Stimulated activated CD8-positive, alpha-beta memory T cell treated with anti-CD3 and anti-CD28 coated beads, Interleukin-12 subunit alpha, Interleukin-12 subunit beta, amount 100 ng/mL, for 1 hour (primary cell): ENCODE measurements at places on chromosomes 16 and 17.
A peak's percentile ranks its signal among the peaks of the same experiment; 100 is the strongest.

DNA sequence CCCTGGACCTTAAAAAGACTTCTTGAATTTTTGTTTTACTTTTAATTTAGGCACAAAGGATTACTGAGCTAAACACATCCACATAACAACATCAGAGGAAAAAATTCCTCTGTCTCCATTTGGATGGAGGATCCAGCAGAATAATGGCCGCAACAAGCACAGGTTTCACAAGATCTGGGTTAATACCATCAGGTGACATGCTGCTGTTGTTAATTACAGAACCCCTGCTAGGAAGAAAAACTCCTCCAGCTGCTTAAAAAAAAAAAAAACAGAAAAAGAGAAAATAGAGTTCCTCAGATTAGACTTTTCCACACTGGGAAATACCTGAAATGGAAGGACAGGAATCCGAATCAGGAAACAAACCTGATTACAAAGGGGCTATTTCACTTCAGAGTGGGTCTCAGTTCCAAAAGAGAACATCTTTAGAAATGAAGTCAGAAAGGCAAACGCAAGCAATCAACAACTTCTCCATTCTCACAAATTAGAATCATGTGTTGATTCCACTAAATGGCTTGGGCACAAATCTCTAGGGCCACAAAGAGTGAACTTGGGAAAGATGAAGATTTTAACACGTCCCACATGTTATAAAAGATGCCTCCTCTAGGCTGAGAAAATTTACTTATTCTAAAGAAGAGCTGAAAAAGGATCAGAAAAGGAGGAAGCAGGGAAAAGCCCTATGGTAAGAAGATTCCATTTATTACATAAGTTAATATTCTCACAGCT lies 44.0 kb downstream of the SPOP start:
- no peak for DNase-seq

GRCh38 chr16:19415461-19415860 lies 2.2 kb upstream of the TMC5 start:
- DNase-seq: no peak

GRCh38 chr17:33870936-33871335 lies 384.1 kb upstream of the CCL2 start:
- no peak for DNase-seq

GRCh38 chr16:47970291-47970931 lies 185.4 kb downstream of the ABCC12 start:
- no peak for DNase-seq

- no peak for DNase-seq
Measured at GRCh38 chr16:85449191-85449884, 163.8 kb upstream of the GSE1 start.

GRCh38 chr16:51167170-51167895 lies 16.3 kb upstream of the SALL1 start:
- no peak for DNase-seq

GRCh38 chr17:4636474-4637100 lies 4.9 kb downstream of the ALOX15 start:
- DNase-seq: no peak

- no peak for DNase-seq
Measured at GRCh38 chr16:89616623-89617022, 3.2 kb downstream of the DPEP1 start.

DNA sequence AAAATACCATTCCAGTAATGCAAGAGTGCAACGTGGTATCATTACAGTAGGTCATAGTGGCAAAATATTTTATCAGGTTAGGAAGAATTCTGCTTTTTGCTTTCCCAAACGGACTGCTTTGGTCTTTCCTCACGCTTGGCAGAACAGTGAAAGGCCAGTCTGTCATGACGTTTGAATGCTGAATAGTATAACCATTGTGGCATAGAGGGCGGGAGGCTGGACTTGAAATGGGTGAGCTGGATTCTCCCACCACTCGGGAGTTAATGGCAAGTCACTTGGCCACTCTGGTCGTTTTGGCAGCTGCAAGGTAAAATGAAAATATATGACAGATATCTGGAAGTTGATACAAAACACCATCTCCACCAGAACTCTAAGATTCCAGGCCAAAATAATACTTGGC lies 391.2 kb downstream of the MAF start:
- no peak for DNase-seq

- no peak for DNase-seq
Measured at GRCh38 chr17:34820248-34820801, 140.9 kb downstream of the CCT6B start.

DNA sequence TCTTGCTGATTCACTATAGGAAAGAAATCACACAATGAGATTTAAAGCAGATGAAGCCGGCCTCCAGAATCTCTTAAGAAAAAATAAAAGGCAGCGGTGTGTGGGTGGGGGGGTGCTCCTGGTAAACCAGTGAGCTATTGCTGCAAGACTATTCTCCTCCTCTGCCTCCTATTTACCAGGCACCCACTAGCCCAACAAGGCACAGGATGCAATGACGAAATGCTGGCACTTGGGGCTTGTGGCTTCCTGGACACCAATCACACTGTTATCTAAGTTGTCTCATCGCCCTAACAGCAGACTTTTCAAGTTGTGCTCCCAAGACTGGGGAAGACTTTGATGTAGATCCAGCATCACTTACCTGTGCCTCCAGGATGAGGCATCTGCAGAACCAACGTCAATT lies 50.2 kb upstream of the NDRG4 start:
- DNase-seq: no peak

GRCh38 chr17:36205637-36206485 lies 5.0 kb upstream of the CCL4L2 start:
- no peak for DNase-seq

- DNase-seq: peak; percentile 22
Measured at GRCh38 chr17:78645421-78646295, 68.5 kb upstream of the DNAH17 start.

DNA sequence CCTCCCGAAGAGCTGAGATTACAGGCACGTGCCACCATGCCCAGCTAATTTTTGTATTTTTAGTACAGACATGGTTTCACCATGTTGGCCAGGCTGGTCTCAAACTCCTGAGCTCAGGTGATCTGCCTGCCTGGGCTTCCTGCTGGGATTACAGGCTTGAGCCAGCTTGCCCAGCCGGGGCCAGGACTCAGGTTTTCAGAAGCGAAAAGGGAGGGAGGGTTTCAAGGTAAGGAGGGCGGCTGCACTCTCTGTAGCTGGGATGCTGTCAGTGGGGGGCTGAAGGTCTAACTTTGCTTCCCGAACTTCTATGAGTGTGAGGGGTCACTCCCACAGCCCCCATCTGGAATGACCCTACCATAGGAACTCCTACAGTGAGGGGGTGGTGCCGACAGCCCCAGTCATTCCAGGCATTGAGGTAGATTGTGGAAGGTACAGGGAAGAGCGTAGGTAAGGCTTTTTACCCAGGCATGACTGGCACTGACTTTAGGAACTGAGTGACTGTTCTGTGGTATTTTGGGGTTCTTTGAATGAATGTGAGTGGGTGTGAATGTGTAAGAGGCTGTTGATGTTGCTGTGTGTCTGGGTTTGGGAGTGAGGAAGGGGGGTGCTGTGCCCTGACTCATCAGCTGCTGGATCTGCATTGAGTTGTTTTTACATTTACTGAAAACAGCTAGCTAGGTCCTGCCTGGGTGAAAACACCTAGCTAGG lies 3.8 kb upstream of the C1QL1 start:
- DNase-seq: no peak

DNA sequence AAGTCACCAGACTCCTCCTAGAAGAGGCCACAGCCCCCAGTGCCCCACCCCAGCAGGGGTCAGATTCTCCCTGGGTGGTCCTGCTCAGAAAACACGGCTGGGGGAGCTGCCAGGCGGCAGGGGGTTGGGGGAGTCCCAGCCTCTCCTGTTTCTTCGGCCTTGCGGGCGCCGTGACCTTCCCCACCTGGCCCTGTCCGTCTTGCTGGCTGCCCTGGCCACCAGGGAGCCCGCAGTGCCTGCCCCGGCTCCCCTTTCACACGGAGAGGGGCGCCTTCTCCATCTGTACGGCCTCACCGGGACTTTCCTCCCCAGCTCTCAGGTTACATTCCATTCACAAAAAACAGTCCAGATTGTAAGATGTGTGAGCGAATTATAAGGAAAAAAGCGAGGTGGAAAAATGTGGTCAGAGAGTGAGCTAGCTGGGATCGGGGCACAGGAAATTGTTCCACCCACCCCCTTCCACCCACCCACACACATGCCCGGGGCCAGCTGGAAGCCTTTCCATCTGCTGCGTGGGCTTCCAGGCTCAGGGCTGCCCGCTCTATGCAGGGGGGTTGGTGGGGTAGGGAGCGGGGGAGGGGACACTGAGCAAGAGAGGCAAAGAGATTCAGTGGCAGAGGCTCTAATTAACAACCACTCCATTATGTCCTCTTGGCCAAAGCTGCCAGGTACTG lies 14.6 kb upstream of the CIBAR2 start:
- no peak for DNase-seq

GRCh38 chr17:17320911-17321220 lies 17.7 kb downstream of the NT5M start:
- DNase-seq: no peak

GRCh38 chr17:64217249-64217691 lies 45.8 kb downstream of the TEX2 start:
- no peak for DNase-seq

DNA sequence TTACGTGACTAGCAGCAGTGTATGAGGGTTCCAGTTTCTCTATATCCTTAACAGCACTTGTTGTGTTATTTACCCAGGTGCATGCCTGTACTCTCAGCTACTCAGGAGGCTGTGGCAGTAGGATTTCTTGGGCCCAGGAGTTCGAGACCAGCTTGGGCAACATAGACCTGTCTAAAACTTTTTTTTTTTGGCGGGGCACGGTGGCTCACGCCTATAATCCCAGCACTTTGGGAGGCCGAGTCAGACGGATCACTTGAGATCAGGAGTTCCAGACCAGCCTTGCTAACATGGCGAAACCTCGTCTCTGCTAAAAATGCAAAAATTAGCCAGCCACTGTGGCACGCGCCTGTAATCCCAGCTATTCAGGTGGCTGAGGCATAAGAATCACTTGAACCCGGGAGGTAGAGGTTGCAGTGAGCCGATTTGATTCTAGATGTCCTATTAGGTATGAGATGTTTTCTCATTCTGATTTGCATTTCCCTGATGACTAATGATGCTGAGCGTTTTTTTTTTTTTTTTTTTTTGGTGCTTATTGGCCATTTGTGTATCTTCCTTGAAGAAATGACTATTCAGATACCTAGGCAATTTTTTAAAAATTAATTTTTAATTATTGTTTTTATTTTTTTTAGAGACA lies 13.4 kb downstream of the CASC3 start:
- no peak for DNase-seq
